ENCODE measurements at places on chromosomes 11 and 22.

DNA sequence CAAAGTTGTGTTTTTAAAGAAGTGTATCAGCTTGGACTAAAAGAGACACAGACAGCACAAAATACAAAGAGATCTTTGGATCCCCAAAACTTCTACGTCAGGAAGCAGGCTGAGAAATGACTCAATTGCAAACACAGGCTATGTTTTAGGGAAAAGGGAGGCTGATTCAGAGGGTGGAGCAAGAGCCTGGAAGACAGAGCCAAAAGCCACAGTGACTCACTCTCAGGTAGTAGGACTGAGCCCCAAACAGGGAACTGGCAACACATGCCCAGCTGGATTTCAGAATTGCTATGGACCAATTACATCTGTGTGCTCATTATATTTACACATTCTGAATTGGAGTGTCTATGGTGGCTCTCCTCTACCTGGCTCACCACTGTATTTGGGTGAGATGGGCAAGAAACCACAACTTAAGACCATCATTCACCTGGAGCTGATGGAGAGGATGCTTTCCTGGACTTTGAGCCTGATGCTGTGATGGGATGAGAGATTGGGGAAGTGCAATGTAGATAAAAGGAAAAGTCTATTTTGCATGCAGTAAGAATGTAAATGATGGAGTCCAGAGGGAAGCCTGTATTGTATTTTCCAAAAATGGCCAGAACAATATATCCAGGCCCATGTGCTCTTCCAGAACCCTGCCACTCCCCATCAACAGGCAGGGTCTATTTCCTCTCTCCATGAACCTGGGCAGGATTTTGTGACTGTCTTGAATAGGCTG, 20.8 kb upstream of the LINC01488 start:
- DNase-seq, result no peak

- DNase-seq, result no peak
Measured at GRCh38 chr11:35981581-35981980, 37.7 kb downstream of the LDLRAD3 start.

DNA sequence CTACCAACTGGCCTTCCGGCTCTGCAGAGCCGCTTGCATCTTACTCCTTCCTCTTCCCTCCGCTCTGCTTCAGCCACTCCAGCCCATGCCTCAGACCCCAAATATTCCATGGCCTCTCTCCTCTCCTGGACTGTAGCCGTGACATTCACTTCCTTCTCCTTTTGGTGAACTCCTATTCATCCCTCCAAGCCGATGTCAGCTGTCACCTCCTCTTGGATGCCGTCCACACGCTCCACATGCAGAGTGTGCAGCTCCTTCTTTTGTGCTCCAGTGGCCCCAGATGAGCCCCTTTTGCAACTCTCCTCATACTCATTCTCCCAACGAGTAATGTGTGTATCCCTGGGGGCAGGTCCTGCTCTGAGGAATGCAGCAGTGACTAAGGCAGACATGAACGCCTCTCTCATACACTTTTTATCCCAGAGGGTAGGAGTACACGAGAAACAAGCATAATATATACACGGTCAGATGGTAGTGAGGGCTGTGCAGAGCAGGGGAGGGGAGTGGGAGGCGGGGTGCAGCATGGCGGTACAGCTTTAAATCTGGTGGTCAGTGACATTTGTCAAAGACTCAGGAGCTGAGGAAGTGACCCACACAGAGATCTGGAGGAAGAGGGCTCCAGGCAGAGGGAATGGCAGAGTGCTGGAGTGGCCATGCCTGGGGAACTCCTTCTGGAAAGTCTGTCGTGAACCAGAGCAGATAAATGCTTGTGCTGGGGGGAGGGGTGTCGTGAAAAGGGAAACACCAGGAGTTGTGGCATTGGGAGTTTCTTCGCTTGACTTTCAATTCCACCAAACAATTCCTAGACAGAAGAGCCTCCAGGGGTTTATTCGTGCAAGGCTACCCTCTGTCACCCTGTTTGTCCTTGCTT, 83.8 kb upstream of the ATXN10 start:
- no peak for DNase-seq

- DNase-seq, result no peak
Measured at GRCh38 chr11:130580372-130580771, 131.9 kb downstream of the ADAMTS15 start.

- DNase-seq, result no peak
Measured at GRCh38 chr11:7892840-7893254, 38.2 kb downstream of the OR10A6 start.

- DNase-seq, result no peak
Measured at GRCh38 chr11:72755713-72756285, 3.6 kb upstream of the ARAP1 start.

GRCh38 chr11:33742249-33742851, 6.1 kb upstream of the CD59 start:
- no peak for DNase-seq
